Activated CD4-positive, alpha-beta T cell treated with anti-CD3 and anti-CD28 coated beads for 24 hours (primary cell): ENCODE measurements at places on chromosomes 1 and 21.
A peak's percentile ranks its signal among the peaks of the same experiment; 100 is the strongest.

- DNase-seq, result peak; percentile 73
These were observed at the start of gene PRDX6 for GRCh38 chr1:173477286-173478093. TSS of gene PRDX6 (plus strand) at chr1:173477335. CDS start at chr1:173477398, 63 bp downstream.

GRCh38 chr1:157842939-157843338, 1.3 kb upstream of the CD5L start:
- no peak for DNase-seq

GRCh38 chr1:65332821-65333220, 23.5 kb downstream of the DNAJC6 start:
- DNase-seq, result no peak

DNA sequence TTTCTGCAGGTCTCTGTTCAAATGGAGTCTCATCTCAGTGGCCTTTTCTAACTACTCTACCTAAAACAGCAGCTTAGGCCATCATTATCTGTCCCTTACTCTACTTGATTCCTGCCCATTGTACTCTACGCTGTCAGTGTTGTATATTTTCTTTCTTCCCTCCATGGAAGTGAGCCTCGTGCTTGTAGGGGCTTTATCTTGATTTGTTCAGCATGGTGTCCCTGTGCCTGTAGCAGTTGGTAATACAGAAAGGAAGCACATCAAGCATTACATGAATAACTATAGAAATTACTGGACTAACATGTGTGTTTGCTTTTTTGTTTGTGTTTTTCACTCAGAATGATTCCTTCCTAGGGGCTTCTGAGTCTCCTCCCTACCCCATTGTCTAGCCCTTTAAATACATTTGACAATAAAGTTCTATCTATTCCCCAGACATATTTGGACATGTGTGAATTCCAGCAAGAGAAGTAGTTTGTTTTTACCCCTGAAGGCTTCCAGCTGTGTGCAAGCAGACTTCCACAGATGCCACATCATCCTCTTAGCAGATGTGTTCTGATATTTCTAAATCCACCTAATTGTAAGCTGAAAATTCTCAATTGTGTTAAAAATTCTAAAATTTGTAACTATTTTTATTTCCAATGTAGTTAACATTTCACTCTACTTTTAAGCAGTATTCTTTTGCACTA, 40.3 kb downstream of the PRMT2 start:
- DNase-seq, result no peak

GRCh38 chr1:115655306-115655663, 13.5 kb downstream of the VANGL1 start:
- DNase-seq, result no peak

- DNase-seq, result no peak
These were observed 20.5 kb downstream of the PRXL2B start for GRCh38 chr1:2606881-2607621.

DNA sequence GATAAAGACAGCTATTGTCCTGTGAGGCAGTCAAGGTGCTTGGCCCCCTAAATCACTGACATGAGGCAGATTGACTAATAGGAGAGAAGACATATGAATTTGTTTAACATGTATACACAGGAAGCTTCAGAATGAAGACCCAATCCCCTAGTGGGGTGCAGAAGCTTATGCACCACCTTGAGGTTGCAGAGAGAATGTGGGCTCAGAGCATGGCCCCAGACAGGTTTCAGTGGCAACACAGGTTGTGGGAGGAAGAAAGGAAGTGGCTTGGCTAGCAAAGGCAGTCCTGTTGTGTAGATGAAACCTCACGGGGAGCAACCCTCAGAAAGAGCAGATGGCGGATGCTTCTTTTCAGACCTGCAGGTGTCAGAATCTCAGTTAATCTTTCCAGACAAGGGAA, 37.0 kb upstream of the PARP1 start:
- no peak for DNase-seq

- no peak for DNase-seq
These were observed 73.8 kb upstream of the MORC3 start for GRCh38 chr21:36246080-36246631.

DNA sequence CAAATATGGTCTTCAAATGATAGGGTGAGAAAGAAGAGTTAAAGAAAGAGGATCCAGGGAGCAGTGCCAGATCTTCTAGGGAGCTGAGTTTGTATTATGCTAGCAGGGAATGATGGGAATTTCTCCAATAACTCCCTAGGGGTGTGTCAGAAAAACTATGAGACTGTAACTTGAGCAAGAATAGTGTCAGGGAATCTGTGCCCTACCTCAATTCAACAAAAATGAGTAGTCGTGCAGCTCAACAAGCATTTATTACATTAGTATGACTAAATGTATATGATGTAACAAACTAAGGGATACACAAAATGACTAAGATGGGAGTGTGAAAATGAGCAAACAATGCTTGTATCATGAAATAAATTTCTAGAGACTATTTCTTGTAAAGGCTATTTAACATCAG, 24.2 kb downstream of the SPAG17 start:
- no peak for DNase-seq

- no peak for DNase-seq
These were observed 468.5 kb downstream of the PCP4 start for GRCh38 chr21:40335704-40336103.

DNA sequence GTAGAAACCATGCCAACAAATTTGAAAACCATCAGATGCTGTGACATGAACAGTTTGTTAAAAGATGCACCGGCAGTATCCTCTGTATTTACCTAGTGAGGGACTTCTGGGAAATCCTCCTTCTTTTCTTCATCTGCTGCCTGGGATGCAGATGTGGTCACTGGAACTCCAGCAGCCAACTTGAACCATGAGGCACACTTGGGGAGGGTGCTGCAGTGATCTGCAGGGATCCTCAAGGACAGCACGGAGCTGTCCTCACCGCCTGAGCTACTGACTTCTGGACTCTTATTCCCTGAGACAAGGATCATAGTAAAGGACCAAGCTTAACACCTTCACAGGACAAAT, 19.5 kb upstream of the NID1 start:
- no peak for DNase-seq

DNA sequence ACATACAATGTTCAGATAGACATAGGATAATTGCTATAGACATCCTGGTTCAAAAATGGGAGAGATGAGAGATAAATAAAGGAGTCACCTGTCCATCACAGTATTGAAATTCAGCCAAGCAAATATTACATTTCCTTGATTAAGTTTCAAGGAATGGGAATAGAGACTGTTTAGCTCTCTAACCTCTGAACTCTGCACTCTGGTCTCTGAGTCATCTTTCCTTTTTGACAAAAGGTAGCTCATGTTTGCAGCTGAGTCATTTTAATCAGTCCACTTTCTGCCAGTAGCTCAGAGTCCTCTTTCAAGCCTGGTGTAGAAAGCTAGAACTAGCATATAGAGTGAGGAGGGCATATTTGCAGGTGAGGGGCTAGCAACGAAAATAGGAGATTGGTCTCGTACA, 51.4 kb upstream of the GJA8 start:
- DNase-seq, result no peak

- peak; percentile 66 for DNase-seq
These were observed 31.5 kb downstream of the CHD5 start for GRCh38 chr1:6148497-6149241.

DNA sequence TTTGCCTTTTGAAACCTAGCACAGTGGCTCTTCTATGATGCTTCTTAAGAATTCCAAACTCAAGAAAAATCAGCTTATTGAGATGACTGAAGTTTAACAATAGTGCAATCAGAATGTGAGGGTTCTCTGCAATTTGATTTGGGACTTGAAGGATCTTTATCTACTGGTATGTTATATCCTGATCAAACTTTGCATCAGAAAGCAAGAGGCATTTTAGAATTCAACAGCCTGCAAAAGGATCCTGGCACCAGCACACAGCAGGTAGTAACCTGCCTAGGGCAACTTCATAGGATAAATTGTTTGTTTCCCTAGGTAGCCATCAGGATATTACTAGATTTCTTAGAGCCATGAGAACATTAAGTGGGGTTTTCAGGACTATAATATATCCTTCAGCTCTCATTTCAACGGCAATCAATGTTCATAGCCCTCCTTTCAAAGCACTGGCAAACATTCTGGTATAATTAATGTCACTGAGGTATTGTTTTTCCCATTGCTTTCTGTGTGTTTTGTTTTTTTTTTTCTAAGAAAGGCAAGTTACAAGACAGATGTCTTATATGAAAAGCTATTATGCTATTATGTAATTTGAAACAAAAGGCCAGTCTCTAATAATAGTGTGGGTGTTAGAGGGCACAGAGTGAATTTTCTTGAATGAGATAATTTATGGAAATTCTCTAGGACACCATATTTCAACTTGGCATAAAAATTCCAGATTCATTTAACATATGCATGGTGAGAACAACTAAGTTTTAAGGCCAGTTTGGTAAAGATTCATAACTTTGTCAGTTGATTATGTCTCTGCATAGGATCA, 34.5 kb downstream of the NTNG1 start:
- DNase-seq, result no peak

DNA sequence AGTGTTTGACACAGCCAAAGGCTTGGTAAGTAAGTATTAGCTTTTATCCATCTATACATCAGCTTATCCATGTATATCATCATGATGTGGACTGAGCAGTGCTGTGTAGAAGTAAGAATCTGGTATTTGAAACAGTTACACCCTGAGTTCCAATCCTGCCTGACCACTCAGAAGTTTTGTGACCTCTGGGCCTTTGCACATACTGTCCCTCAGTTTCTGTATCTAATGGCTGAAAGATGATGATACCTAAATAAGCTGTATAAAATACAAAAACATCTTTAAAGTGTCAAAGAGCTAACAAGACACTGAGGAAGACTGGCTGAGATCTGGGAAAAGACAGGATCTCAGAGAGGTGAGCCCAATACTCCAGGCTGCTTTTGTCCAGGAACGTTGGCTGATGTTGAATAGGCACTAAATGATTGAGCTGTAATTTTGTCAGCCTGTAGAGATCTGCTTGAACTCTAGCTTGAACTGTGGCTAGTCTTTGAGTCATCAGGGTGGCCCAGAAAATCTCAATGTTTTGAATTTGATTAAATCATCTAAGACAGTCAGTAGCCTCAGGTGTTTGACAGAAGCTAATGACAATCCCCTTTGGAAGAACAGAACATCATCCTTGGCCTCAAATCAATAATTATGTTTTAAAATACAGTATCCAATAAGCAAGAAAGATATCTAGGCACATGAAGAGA, 20.2 kb upstream of the OTUD3 start:
- DNase-seq, result no peak

DNA sequence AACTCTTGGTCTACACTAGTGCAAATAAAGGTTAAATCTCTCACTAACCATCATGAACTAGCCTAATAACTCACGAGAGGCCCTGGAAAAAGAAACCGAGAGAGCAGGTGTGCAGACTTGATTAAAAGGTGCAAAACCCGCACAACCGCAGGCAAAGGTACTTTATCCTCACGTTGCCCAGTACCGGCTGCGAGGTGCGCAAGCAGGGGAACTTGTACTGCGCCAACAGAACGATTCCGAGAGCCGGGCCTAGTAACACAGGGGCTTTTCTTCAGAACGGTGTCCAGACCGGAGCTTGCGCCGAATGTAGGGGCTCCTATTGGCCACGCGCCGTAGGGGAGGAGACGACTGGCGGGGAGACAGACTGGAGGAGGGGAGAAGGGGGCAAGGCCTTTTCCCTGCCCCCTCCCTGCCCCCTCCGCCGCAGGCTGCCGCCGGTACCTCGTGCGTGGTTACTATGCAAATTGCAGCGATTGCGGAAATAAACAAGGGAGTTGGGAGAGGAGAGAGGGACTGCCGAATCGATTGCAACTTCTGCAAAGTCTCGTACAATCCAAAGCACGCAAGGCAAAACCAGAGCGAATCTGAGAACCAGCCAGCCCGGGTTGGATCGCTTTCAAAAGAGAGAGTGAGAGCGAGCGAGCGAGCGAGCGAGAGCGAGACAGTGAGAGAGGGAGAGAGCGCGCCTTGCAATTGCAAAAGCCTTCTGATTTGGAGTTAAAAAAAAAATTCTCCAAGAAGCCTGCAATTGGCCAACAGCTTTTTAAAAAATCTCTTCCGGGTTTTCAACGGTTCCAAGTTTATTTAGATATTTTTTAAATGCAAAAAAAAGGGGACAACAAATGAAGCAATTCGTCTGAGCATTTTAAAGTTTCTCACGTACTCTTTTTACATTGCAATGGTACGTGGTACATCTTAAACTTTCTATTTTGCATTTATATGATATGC, 5.4 kb upstream of the NFIA start:
- peak; percentile 49 for DNase-seq

- DNase-seq, result peak; percentile 47
These were observed 13.5 kb upstream of the SLC19A1 start for GRCh38 chr21:45555557-45556301.

- DNase-seq, result no peak
These were observed 195.2 kb downstream of the TOMM20 start for GRCh38 chr1:234933475-234933874.

- DNase-seq, result no peak
These were observed 28.6 kb downstream of the AK4 start for GRCh38 chr1:65176591-65176990.

DNA sequence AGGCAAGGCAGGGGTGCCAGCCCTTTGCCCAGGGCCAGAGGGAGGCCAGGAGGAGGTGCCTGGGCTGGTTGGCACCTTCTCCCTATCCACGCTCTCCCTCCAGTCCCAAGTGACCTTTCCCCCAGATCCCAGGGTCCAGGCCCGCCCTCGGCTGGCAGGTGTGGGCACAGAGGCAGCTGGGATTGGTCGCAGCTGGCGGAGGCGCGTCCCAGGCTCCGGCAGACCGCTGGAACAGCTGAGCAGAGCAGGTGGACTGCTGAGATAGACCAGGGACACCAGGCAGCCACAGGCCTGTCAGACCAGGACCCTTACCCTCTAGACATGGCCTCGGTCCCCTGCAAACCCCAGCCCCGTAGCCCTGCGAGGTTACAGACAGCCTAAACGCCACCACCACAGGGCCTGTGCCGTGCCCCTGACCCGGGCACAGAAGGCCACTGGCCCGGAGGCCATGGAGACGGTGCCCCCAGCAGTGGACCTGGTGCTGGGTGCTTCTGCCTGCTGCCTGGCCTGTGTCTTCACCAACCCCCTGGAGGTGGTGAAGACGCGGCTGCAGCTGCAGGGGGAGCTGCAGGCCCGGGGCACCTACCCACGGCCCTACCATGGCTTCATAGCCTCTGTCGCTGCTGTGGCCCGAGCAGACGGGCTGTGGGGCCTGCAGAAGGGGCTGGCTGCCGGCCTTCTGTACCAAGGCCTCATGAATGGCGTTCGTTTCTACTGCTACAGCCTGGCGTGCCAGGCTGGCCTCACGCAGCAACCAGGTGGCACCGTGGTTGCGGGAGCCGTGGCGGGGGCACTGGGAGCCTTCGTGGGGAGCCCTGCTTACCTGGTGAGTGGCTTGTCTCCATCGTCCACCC, at the start of gene SLC25A34:
TSS of gene SLC25A34 (plus strand) at position 221 of the 854 bp plus-strand sequence. CDS start at position 449, 228 bp downstream.
- no peak for DNase-seq

DNA sequence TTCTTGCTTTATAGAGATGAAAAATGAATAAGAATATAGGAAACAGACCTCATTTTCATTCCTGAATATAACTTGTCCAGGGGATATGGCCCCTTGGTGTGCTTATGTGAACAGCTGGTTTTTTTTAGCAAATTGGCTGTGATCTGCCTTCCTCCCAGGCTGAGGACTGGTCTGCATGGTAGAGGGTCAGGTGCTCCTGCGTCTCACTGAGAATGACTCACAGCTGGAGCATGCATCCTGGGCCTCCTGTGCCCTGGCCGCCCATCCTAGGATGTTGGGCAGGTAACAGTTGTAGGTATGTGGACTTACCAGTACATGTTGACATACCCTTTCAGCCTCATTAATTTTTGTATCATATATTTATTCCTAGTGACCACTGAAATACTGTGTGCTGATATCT, 29.8 kb downstream of the AGT start:
- DNase-seq, result no peak

- no peak for DNase-seq
These were observed 11.2 kb downstream of the FNBP1L start for GRCh38 chr1:93459126-93459525.
